Eye (tissue), 1 donor: ENCODE measurements at places on chromosomes 13 and 19.

DNA sequence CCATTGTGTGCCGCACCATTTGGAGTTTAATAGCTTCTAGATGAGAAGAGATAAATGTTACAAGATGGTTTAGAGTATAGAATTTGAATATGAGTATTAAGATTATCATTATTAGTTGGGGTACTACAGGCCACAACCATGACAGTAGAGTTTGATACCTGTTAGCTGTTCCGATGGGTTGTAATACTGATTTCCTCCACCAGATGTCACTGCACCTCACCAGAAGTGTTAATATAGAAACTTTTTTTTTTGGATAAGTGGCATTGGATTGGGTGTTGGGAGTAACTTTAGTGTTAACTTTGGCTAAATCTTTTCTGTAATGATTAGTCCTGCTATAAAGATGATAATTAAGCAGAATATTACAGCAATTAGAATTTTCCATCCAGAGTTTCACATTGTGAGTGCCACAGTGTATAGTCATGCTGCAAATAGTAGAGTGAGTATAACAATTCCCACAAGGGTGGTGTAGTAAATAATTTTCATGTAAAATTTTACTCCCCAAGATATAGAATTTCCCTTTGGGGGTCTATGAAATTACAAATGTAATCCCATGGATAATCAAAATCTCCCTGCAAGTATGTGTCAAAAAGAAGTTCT, 56.3 kb downstream of the PSG3 start:
- DNase-seq: no peak

DNA sequence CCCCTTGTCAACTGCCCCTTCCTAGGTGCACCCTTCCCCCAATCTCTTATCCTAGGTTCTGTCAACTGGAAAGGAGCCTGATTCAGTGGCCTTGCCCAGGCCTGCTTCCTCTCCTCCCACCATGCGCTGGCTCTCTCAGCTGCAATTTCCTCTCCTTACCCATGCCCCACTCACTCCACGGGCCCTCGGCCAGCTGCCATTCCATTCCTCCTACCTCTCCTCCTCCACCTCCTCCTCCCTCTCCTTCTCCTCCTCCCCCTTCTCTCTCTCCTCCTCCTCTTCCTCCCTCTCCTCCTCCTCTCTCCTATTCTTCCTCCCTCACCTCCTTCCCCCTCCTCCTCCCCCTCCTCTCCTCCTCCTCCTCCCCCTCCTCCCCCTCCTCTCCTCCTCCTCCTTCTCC, 9.6 kb upstream of the TIMM44 start:
- DNase-seq: no peak

- DNase-seq: no peak
Measured at GRCh38 chr13:30872276-30872594, 33.8 kb upstream of the MEDAG start.

GRCh38 chr13:77222000-77222690, 104.7 kb downstream of the MYCBP2 start:
- DNase-seq: no peak

- DNase-seq: no peak
Measured at GRCh38 chr13:75907044-75907443, 270.9 kb downstream of the LMO7 start.

DNA sequence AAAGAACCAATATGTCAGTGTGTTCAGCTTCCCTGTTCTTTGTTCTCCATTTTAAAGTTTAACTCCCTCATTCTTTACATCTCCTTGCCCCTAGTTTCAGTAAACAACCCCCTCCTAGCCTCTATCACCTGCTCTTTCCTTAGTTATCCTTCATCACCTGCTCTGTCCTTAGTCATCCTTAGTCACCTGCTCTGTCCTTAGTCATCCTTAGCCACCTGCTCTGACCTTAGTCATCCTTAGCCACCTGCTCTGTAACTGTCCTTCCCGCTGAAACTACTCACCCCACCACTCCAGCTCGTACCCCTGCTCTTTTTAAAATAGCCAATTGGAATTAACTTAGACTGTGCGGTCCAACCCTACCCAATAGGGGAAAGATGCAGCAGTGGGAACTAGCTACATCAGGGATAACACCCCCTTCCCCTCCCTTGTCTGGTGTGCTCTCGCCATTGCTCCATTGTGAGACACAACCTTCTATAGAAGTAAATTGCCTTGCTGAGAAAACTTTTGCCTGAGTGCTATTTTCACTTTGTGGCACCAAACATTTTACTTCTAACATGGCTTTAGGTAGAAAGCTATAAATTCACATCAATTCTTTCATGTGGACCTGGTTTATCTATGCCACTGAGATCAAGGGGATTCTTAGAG, 16.2 kb downstream of the EDNRB start:
- DNase-seq: no peak

- DNase-seq: no peak
Measured at GRCh38 chr13:20337884-20338551, 105.9 kb upstream of the GJB6 start.

- peak; percentile 82 for DNase-seq
Measured at GRCh38 chr19:13079542-13079986, 23.1 kb downstream of the LYL1 start.

DNA sequence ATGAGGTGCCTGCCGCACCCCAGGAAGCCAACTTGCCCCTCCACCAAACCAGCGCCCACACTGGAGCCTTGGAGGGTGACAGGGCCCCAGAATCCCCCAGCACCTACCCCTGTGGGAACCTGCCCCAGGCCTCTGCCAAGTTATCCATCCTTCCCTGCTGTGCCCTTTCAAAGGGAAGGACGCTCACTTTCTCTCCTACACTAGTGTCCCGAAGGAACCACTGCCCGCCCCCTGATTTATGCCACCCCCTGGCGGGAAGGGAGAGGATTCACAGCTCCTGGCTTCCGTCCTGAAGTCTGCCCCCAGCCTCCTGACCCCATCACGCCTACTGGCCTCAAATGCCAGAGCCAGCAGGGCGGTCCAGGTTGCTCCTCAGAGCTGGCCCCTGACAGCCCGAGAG, 1.4 kb downstream of the EVI5L start:
- DNase-seq: peak; percentile 17

DNA sequence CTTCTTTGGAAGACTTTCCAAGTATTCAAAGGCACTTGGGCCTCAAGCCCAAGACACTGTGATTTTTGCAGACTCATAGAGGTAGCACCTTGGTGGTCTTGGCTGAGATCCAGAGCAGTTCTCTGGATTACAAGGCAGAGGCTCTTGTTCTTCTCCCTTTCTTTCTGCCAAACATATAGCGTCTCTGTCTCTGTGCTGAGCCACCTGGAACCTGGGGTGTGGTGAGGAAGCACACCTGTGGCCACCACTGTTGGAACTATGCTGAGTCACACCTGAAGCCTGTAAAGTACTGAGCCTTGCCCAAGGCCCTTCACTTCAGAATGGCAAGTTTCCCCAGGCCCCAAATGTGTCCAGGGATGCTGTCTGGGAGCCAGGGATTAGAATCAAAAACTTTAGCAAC, 127.5 kb downstream of the FREM2 start:
- DNase-seq: no peak

- DNase-seq: no peak
Measured at GRCh38 chr13:106083620-106084350, 451.7 kb downstream of the EFNB2 start.

DNA sequence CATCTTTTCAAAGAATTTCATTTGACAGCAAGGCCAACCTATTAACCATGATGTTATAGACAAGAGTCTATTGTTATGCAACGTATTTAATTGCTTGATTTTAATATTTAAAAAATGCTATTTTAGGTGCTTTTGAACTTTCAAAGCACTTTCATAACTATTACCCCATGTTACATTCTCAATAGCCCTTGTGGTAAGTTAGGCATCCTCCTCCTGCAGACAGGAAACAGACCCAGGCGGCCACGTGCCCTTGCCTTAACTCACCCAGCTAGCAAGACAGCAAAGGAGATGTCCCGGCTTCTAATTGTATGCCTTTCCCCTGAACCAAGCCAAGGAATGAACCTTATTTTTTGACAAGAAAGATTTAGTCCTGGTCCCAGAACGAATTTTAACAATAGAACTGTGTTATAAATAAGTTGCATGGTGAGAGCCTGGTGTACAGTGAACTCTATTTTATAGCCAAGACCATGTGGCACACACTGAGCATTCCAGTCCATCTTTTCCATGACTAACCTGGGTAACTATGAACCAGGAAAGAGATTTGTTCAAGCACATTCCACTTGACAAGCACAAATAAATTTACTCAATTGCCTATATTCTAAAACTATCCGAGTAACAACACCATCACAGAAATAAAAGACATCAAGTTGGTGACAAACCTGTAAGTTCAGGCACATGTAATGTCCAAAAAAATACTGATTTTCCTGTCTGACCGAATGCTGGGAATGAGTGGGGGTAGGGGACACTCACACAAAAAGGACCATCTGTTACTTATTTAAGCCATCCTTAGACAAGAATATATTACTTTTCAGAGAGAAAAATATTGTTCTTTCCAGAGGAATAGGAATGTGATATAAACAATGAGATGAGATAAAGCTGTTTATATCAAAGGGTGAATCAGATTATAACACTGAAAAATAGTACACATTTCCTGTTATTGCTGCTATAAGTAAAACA, 163.0 kb downstream of the EFNB2 start:
- peak; percentile 45 for DNase-seq

DNA sequence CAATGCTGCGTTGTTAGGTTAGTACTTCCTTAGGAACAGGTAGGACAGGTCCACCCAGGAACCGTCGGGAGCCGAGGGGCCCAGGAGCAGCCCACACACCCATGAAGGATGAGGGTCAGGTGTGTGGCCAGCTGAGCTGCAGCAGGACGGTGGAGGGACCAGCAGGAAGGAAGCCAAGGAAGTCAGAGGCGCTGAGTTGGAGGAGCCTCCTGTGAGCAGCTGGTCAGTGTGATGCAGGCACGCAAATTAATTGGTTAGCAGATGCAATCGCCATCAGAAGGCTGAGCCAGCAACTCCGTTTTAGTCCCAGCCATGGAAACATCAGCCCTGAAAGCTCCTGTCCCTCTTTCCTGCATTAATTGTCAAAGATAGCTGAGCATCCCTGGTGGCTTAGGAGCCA, 114.9 kb upstream of the SOX1 start:
- DNase-seq: peak; percentile 45

DNA sequence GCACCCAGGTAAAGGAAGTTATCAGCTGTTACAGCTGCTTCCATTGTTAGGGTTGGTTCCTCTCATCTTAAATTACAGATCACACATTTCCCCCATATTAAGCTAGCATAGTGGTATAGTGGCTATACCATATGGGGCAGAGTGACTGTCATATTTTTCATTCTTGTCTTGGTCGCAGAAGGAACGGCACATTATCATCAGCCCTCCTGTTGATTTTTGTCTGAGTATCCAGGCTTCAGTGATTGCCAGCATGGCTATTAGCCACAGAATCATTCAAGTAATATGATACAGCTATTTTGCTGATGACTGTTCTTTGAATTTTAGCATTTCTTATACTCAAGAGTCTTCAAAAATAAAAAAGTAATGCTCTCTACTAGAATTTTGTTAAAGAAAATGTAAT, 240.9 kb downstream of the LIG4 start:
- no peak for DNase-seq

DNA sequence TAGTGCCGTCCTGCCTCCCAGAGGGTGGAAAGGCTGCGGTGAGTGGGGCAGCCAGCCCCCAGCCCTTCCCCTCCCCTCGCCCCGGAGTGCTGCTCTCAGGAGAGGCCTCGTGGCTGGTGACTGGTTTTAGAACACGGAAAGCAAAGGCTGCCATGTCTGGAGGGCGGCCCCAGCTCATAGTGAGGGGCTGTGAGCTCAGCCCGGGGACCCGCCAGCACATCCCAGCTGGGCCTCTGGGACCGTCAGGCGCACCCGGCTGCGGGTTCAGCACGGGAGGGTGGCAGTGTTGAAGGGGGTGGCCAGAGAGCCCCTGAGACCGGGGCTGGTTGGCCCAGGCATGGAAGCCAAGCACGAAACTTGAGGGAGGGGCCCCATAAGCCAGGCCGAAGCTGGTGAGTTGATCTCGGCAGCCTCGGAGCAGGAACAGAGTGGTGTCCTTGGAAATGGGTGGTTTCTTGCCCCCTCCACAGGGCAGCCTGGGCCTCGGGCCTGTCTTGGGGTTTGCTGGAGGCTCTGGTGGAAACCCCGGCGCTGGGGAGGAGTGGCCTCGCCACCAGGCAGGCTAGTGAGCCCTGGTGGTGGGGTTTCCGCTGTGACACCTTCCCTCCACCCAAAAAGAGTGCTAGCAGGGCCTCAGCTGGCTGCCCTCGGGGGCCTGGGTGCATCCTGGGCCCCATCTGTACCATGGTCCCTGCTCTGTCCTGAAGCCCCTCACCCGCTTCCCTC, 157.7 kb downstream of the KDM4B start:
- no peak for DNase-seq

DNA sequence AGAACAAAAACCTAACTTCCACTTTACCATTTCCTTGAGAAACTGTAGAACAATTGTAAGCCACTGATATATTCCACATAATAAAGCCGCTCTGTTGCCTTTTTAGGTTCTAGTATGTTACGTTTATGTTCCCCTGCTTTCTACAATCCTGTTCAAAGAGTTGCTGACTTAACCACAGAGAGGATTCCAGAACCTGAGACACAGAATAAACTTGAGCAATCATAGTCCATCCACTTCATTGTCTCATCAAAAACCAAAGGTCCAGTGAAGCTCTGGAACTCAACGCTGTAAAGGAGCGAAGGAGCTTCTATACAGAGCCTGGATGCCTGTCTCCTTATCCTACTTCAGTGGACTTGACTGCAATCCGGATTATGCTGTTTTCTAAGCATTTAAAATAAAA, 4.6 kb downstream of the STARD13 start:
- DNase-seq: no peak

GRCh38 chr19:56699552-56699951, 28.0 kb upstream of the ZNF835 start:
- DNase-seq: peak; percentile 42

DNA sequence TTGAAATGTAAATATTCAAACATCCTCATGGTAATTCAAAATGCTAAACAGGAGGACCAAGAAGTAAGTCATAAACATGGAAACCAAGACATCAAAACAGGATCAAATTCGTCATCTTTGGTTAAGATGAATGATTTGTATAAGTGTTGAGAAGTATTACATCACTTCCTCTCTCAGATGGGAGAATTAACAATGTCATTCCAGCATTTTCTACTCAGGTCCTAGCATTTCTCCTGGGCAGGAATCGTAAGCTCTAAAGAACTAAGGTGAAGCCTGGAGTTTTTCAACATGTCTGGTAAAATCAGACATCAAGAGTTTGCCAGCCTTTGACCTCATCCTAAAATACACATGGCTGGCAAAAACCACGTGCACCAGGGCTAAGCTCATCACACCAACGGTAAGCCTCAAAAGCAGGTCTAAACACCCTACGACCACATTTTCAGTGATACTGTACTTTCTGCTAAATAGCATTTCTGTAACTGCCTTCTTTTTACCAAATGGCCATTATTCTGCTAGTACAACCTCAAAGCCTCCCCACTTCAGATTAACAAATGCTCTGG, 24.8 kb downstream of the RANBP3 start:
- no peak for DNase-seq
